ENCODE measurements at places on chromosomes 2 and 18.

GRCh38 chr2:72148837-72149555, 1.3 kb upstream of the CYP26B1 start:
- no peak for DNase-seq

- DNase-seq: no peak
These were observed 40.0 kb downstream of the SH3BP4 start for GRCh38 chr2:234991793-234992192.

DNA sequence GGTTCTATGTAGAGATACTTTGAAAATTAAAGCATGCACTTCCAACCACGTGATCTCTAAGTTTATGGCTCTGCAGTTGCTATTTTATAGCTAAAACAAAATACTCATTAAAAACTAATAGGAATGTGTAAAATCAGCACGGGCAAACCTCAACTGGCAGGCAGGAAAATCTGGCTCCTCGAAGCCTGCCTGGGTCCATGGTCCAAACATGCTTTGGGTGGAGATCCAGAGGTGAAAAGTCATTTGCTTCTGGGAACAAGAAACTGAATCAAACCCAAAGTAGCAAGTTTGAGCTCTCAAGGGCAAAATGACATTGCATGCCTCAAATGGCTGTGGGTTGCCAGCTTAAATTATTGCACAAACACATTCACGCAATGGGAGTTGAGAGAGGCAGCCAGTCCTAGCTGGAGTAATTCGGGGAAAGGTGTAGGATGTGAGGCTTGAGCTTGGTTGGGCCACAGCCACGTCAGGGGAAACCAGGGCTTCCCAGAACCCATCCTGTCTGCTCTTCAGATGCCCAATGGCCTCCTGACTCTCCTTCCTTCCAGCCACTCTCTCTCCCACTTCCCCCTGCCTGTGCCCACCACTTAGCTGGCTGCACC, 75.2 kb upstream of the LCLAT1 start:
- no peak for DNase-seq

DNA sequence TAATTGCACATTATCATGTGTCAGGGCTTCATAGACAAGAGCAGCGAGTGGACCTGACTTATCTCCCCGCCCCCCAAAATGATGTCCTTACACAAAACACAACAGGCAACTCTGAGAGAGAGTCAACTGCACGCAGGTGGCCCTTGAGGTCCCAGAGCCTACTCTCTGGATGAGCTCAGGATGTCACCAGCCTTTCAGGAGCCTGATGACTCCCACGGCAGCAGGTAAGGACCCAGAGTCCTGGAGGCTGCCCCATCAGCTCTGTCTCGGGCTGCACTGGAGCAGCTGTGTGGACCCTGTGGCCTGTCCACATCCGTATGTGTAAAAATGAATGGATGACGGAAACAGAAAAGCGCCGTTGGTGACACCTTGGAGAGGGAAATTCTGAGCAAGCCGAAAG, 130.9 kb downstream of the HDAC4 start:
- no peak for DNase-seq

DNA sequence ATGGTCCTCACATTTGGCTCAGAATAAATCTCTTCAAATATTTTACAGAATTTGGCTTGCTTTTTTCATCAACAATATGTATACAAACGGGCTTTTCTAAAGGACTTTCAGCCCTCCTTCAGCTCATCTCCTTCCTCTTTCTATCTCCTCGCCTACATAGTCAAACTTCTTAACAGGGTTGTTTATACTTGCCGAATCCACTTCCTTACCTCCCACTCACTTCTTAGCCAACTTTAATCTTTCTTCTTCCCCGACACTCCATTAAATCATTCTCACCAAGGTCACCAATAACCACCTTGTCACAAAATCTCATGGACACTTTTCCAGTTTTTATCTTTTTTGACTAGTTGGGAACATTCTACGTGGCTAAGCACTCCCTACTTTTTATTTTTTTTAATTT, 325.2 kb downstream of the PLCL1 start:
- DNase-seq: no peak

- DNase-seq: no peak
These were observed 28.6 kb upstream of the CXCR4 start for GRCh38 chr2:136146564-136146963.

DNA sequence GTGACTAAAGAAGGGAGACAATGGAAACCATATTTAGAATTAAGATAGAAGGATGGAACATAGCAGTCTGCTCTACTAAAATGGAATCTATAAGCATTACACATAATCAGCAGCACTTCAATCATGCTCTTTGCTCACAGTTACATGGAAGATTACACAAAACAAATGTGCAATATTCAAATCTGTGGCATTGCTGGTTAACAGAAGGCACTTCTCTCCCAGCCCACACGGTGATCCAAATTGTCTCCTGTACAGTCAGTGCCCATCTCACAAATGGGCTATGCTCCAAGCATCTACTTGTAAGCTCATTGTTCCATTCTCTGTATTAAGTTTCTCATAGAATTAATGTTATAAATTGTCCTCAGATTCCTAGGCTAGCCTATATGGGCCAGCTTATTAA, 716.6 kb downstream of the NRXN1 start:
- no peak for DNase-seq

GRCh38 chr18:58977801-58978200, 113.1 kb downstream of the ZNF532 start:
- no peak for DNase-seq

DNA sequence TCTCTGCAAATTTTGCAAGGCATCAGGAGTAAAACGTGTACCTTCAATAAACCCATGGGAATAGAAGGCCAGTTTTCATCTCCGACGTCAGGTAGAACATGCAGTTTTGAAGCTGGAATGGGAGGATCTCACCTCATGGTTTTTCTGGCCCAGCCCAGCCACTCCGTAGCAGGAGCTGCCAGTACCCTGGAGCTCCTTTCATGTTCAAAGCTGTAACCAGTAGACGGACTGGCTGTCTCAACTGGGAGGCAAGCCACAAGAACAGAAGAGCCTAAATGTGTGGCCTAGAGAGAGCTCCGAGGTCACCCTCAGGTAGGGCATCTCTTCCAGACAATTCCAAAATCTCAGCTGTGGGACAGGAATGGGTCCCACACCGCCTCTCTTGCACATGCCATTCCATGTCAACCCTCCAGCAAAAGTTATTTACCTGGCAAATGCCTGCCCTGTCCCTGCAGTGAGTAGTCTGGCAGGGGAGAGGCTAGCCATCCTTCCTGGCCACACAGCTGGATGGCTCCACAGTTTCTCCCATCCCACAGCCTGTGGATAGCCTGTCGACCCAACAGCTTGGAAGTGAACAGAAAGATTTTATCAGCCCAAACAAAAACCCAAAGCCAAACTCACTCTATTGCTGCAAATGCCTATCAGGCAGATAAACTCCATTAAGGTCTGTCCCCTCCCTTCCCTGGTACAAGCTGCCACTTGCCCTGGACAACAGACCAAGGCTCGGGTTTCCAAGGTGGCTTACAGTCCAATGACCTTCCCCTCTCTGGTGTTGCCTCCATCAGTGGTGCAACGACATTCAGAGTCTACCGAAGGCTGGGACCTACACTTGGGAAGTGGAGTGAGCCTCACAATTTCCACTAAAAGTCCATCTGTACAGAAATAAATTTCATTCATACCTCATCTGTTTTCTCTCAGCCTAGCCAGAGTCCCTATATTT, 27.8 kb downstream of the CRACDL start:
- no peak for DNase-seq

DNA sequence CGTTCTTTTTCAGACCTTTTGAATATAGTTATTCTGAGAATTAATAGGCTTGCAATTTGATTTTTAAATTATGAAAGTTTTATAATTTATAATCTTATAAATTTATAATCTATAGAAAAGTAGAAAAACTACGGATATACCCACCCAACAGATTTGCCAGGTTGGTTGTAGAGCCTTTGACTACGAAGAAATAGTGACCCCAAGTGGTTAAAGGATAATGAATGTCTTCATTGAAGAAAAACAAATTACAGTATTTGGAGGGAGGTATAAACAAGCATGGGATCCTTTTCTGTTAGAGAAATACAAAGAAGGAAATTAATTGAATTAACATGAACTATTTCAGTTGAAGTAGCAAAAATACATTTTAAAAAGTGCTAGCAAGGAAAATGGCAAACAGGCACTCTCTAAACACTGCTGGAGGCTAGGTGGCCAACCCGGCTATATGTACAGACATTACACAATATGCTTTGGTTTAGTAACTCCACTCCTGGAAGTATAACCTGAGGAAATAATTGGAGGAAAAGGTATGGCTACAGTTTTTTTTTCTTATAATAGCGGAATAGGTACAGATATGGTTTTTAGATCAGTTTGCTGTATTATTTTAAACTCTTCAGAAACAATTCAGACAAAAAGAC, 110.9 kb downstream of the MIB1 start:
- no peak for DNase-seq

DNA sequence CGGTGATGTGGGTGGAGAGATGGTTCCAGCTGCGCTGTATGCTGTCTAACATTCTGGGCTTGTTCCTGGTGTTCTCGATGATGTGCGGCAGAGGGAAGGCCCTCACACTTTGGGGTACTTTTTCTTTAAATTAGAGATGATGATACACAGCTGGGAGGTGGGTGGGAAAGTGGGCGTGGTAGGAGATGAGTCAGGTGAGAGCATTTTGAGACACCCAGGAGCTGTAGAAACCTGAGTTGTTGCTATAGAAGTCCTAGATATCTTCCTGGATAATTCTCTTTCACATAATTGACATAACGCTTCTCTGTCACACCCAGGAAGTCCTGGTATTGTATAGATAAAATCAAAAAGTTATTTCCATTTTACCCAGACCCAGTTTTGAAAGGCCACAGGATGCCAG, 103.8 kb upstream of the ALKAL2 start:
- DNase-seq: no peak

DNA sequence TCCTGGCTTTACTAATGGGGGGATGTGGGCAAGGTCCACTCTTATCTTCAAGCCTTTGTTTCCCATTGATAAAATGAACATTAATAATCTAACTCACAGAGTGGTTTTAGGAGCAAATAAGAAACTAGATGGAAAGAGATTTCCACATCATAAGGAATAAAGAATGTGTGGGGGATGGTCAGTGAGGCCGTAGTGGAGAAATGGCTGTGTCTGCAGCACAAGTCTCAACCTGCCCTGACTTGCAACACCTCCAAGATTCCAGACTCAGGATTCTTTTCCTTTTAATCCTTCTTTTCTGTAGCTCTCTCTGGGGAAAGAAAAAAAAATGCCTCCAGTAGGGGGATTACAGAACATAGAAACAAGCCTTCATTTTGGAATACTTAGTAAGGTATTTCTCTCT, 124.2 kb upstream of the MEX3C start:
- no peak for DNase-seq

GRCh38 chr2:226970362-226970761, 134.5 kb downstream of the RHBDD1 start:
- DNase-seq: no peak

GRCh38 chr18:35611518-35611917, 30.0 kb downstream of the GALNT1 start:
- no peak for DNase-seq

DNA sequence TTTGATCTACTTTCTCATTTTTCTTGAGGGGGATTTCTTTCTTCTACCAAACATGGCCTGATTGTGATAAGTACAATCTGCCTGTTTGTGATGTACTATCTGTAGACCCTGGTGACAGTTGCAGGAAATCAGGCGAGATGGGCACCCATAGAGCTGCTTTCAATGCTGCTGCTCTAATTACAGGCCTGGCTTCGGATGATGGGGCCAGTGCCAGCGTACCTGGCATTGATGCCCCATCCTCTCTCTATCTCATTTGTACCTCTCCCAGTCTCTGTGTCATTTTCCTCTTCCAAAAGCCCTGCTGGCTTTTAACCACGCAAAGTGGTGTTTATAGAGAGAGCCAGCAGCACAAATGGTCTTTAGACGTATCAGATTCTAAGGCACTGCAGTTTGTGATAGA, 69.9 kb downstream of the KCTD18 start:
- DNase-seq: no peak

- no peak for DNase-seq
These were observed 18.0 kb downstream of the HJURP start for GRCh38 chr2:233836359-233836758.

GRCh38 chr2:118577202-118577601, 270.2 kb downstream of the EN1 start:
- no peak for DNase-seq

- DNase-seq: peak; percentile 25
These were observed 626 bp upstream of the SLC1A4 start for GRCh38 chr2:64988420-64989125.

DNA sequence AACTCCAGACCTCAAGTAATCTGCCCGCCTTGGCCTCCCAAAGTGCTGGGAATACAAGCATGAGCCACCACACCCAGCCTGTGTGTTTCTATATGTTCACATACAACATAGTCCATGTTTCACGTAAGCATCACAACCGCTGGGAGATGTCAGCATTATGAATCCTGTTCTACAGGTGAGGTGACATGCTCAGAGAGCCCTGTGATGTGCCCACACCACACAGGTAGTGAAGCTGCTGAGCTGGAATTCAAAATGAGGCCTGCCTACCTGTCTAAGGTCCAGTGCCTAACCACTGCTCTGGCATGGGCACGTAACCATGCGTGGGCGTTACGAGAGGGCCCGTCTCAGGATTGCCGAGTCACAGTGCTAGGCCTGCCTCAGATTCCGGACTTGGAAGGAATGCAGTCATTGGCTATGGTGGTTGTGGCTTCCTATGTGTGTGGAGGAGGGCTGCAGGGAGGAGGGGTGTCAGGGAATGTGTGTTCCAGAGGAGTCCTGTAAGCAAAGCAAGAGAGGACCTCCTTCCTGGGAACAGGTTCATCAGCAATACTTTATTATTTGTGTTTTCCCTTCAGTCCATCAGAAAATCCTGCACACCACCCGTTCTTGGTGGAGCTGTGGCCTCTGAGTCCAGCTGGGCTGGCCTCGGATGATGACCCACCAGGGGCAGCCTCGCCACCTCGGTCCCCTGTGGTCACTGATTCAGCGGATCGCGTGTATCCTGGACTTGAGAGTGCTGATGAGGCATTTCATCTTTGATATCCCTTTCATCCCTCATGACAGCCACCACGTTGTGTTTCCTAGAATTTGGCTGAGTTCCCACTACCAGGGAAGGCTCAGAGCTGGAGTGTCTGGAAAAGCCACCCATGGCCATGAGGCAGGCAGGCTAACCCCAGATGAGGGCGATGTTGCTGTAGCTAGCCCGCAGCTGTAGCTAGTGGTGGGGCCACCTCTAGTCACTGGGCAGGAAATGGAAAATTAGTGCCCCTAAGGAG, 31.1 kb downstream of the HK2 start:
- no peak for DNase-seq

- no peak for DNase-seq
These were observed 101.5 kb downstream of the ALPK2 start for GRCh38 chr18:58527285-58527951.

DNA sequence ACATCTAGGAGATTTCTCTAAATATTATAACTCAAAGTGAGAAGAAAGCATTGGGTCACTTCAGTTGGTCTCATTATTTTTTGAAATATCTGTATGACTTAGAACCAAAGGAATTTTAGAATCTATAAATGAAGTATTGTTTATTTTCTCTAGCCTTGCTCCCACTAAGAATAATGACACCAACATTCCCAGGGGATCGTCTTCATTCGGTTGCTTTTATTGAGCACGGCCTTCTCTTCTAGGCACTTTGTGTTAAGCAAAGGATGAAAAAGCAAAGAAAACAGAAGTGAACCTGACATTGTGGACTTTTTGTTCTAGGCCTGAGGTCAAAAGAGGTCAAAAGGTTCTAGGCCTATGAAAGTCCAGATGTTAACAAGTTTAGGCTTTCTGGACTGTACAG, 231.9 kb downstream of the GALR1 start:
- DNase-seq: no peak
